ENCODE measurements at places on chromosomes 7 and 10.

- no peak for DNase-seq
Observed at GRCh38 chr7:147432576-147432975, 1158.0 kb upstream of the C7orf33 start.

- no peak for DNase-seq
Observed at GRCh38 chr7:131106681-131107336, 220.9 kb upstream of the MKLN1 start.

GRCh38 chr7:104553074-104553473, 224.7 kb downstream of the LHFPL3 start:
- no peak for DNase-seq

DNA sequence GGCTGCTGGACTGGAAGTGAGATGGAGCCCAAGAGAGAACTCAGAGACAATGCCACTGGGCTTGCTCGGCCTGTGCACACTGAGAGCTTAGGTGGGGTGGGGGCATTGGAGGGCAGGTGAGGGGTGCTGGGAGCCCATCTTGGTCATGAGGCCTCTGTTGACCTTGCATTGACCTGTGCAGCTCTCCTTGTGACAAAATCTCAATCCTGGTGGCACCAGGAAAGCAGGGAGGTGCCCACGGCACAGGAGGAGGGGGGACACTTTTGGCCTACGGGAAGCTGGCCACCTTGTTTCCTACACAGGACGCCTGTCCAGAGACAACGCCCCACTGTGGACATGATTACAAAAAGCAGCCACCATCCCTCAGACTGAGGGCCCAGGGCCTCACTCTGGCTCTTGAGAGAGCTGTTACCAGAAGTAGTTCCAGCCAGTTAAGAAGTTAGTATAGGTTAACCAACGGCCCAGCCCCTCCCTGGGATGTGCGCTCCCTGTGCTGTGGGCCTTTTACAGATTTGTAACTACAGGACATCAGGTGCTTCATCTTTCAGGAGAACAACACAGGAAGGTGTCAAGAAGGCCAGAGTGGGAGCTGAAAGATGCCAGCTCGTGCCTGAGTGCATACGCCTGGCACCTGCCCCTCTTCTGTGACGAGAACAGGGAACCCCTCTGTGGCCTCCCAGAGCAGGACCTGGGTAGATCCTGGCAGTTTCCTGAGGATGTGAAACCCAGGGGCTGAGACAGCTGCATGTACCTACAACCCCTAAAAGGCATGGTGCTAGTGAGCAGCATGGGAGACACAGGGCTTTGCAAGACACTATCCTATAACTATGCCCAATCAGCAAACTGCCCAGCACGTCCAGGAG, 10.3 kb downstream of the PKD1L1 start:
- no peak for DNase-seq

DNA sequence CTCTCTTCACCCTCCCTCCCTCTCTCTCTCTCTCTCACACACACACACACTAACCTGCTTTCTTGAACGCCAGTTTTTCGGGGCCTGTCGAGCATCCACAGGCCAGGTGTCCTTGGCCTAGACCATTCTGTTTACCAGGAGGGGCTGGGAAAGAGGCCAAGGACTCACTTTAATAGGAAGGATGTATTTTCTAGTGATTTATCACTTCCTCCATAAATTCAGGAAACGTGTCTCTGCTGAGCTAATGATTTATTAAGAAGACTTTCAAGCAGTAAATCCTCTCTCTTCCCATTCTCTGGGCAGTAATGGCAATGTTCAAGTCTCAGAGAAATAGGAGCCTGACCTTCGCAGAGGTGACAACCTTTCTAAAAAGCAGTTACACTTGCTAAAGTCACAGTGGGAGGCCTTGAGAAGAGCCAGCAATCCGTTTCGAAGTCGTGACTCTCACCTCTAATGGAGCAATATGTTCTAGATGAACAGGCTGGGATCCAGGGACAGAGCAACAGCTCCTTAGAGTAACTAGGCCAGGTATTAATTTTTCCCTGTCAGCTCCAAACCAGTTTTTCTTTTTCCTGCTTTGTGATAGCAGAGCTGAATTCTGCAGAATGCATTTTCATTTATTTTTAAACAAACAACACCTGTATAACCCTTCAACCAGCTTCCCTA, 1357.5 kb upstream of the SORCS1 start:
- DNase-seq: no peak

- DNase-seq: no peak
Observed at GRCh38 chr7:84912993-84913635, 273.7 kb downstream of the SEMA3D start.

DNA sequence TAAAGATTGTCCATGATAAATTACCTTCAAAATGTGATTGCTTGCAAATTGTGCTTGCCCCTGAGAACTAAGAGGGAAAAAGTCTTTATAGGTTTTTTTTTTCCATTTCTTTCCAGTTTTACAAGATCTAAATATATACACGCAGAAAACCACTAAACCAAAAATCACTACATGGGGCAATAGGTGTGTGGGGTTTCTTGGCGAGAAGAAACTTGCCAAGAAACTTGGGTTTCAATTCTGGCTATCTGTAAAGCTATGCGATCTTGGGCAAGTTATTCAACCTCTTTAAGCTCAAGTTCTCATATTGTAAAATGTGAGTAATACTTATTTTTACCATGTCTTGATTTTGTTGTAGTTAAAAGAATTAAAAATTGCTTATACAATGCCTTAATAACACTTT, 17.0 kb downstream of the CUBN start:
- DNase-seq: no peak

DNA sequence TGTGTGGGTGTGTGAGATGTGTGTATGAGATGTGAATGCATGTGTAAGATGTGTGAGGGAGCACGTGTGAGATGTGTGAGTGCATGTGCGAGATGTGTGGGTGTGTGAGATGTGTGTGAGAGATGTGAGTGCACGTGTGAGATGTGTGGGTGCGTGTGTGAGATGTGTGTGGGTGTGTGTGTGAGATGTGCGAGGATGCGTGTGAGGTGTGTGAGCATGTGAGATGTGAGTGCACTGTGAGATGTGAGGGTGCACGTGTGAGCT, 31.0 kb downstream of the PPIF start:
- DNase-seq: no peak

Data from NCI-H2081 treated with DMSO at 0.1 percent for 48 hours (cell line).